NCI-H1436 treated with DMSO at 0.1 percent for 48 hours (cell line): ENCODE measurements at places on chromosomes 5 and 9.

- no peak for DNase-seq
These were observed 1523.9 kb downstream of the MAT2B start for GRCh38 chr5:165029099-165029870.

DNA sequence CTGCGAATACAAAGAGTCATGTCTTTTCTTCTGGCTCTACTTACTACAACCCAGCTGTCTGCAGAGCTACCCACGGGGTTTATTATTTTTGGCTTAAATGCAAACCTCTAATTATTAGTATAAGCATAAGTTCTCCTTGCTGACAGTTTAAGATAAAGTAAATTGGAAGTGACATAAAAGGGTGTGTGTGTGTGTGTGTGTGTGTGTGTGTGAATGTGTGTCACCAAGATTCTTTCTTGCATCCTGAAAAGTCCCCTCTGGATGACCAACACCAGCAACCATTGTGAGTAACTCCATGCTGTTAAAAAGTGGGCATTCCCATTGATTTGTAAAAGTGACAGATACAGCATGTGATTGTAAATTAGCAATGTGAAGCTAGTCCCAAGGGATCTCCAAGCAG is 803.8 kb upstream of the ZNF608 start:
- no peak for DNase-seq

- no peak for DNase-seq
These were observed 303.1 kb downstream of the MLLT3 start for GRCh38 chr9:20319241-20319640.

DNA sequence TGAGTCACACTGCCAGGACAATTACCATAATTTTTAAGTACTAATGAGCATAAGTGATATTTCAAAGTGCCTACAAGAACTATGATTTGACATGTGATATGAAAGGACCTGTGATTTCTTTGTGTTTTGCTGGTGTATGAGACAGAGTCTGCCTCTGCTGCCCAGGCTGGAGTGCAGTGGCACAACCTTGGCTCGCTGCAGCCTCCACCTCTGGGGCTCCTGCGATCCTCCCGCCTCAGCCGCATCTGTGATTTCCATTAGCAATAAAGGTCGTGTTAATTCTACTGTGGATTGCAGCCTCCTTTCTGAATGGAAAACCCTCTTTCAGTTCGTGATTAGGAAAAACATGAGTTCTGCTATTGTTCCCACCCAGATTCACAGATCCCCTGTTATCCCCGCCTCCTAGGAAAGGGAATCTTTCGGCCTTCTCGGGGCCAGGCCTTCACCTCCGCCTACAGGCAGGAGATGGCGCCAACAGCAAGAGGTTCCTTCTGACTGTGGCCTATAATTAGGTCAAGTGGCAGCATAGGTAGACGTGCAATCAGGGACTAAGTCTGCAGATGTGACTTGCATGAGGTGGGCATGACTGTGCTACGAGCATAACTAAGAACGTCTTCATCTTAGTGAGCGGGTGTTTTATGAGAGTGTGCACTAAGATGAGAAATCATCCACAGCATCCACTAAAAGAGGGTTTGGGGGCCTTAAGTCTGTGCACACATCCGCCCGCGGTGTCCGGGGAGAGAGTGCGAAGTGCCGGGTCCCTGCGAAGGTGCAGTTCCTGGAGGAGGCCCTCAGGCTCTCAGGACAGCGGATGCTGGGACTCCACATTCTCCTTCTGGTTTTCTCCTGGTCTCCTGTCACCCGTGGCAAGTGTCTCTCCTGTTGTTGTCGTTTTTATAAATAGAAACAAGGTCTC is 23.1 kb downstream of the TRIM7 start:
- no peak for DNase-seq

GRCh38 chr9:128358861-128359260 is 12.3 kb upstream of the URM1 start:
- no peak for DNase-seq

DNA sequence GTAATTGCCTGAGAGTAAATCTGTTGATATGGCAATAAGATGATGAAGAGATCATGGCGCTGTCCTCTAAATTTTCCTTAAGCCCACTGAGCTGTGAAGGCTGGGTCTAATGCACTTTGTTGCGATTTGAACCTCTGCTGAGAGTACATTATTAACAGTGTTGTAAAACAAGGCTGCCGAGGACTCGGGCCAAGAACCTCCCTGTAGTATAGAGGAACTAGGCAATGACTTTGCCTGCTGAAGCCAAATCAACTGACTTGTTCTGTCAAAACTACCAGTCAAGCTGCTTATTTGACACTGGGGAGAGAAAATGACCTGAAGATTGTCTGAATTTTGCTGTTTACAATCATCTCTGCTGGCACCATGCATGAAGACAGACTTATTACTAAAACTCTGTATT is 1154.7 kb downstream of the DTWD2 start:
- DNase-seq: no peak

GRCh38 chr9:131724683-131725082 is 15.2 kb downstream of the RAPGEF1 start:
- no peak for DNase-seq

DNA sequence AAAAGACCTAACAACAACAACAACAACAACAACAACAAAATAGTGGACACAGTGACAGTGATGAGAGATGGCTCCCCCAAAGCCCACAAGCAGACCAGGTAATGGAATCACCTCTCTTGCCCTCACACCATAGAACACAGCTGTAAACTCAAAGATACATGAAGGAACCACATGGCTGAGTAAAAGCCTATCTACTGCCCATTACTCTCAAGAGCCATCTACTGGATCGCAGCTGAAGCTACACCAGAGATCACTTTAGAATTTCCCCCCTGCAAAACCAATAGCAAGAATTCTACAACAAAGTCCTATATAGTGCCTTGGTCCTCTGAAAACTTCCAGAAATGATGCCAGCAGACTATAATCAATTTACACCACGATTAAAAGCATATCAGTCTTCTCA is 1537.6 kb upstream of the CDH9 start:
- no peak for DNase-seq

- DNase-seq: no peak
These were observed 146.5 kb upstream of the TLX3 start for GRCh38 chr5:171162596-171162995.

DNA sequence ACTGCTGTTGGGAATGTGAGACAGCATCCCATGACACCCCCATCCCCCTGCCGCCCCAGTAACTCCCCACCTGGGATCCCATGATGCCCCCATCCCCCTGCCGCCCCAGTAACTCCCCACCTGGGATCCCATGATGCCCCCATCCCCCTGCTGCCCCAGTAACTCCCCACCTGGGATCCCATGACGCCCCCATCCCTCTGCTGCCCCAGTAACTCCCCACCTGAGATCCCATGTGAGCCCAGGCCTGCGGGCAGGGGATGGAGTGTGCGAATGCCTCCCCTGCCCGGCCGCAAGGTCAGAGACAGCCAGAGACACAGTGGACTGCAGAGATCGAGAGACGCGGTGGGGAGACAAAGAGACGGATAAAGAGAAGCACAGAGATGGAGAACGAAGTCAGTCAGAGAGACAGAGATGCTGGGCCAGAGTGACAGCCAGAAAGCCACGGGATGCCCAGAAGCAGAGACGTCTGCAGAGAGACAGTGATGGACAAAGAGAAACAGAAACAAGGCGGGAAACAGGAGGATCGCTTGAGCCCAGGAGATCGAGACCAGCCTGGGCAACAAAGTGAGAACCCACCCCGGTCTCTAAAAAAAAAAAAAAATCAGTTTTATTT is 992 bp downstream of the SH2D3C start:
- DNase-seq: no peak

GRCh38 chr9:131366761-131367401 is 27.0 kb upstream of the PRRC2B start:
- no peak for DNase-seq

GRCh38 chr9:89675058-89675742 is 70.4 kb downstream of the GADD45G start:
- DNase-seq: peak; percentile 85

- no peak for DNase-seq
These were observed 124.7 kb upstream of the TBC1D2 start for GRCh38 chr9:98380065-98380681.

GRCh38 chr9:13567833-13568232 is 288.3 kb upstream of the MPDZ start:
- no peak for DNase-seq

GRCh38 chr9:72150127-72150526 is 887 bp downstream of the GDA start:
- DNase-seq: no peak

DNA sequence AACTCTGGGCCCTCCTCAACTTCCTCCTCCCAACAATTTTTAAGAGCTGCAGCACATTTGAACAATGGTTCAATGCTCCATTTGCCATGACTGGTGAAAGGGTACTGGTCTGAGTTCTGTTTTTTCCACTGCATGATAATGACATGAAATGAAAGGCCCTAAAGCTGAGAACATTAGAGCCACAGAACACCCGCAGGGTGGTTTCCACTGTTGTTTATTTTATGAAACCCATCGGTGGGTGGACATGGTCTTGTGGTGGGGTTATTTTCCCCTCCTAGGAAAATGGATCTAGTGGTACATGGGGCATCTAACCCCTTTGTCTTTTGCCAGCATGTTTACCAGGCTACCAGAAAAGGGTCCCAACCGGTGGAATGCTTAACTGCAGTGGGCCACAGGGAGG is 71.8 kb downstream of the SMARCA2 start:
- DNase-seq: no peak

DNA sequence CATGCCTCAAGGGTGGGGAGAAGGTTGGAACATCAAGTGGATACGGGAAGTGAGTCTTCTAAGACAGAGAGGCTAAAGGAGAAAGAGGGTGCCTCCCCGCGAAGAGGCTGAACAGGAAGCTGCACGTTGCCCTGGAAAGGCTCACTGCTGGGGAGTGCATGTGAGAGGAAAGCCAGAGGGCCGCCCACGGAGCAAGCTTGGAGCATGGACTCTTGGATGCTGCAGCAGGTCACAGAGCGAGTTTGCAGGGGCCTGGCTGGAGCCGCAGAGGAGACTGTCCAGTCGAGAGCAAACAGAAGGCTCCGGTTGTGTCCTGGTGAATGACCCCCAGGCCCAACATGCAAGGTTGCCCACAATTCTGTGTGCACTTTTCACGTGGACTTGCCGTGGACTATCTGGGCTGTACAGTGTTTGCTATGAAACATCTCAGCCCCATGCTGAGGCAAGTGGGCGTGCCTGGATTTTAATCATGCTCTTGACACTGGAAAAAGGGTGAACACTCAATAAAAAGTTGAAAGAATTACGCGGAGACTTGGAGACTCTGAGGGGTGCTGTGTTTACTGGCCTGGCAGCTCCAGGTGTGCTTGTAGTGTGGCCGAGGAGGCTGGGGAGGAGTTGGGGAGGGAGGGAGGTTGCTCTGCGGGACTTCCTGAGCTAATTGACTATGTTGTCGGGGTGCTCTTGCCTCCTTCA is 54.5 kb upstream of the GARNL3 start:
- DNase-seq: no peak

GRCh38 chr9:130896233-130897014 is at the start of gene QRFP:
Gene QRFP, minus strand, starts transcription at chr9:130896812. Its CDS starts 2,974 bp downstream, at chr9:130893838.
- DNase-seq: no peak

DNA sequence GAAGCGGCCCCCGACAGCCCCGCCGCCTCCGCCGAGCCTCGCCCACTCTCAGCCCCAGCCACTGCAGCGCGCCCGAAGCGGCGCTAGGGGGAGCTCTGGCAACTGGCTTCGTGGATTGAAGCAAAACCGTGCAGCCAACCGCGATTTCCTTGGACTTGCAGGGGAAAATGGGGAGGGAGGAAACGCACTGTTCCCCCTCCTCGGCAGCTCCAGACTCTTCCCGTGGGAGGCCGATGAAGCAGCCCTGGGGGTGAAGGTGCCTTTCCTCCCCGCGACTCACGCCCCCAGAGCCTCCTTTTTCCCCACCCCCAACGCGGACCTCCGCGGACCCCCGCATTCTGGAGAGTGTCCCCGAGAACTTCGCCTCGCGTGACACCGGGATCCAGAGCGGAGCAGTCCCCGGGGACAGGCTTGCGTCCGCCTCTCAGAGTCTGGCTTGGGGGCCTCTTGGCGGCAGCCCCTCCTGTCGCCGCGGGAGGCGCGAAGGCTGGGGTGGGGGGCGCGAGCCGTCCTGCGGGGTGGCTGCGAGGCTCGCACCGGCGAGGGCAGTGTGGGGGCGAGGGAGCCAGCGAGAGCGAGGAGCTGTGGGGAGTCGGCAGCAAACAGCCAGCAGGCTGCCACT is 3.8 kb downstream of the IER5L start:
- DNase-seq: no peak

DNA sequence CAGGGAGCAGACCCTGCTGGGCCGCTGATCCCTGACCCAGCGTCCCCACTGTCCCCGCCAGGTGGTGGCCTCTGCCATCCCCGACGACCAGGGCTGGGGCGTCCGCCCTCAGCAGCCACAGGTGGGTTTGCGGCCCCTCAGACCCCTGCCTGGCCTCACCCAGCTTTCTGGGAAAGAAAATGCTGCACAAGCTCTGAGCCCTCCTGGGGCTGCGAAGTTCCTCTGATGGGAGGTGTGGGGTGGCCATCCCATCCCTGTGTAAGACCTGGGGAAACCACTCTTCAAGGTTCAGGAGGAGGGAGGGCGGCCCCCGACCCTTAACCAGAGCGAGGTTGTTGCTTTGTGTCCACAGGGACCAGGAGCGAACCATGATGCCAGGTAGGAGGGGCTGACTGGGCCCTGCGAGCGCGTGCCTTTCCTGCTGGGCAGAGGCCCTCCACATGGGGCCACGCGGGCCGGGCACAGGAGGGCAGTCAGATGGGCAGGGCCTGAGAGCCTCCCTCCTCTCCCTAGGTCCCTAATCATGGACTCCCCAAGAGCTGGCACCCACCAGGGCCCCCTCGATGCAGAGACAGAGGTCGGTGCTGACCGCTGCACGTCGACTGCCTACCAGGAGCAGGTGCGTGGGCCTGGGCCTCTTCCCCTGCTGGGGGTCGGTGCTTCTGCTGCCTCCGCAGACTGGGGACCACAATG is 7.7 kb downstream of the NOXA1 start:
- DNase-seq: no peak

GRCh38 chr9:97969014-97969413 is 14.1 kb upstream of the ANP32B start:
- DNase-seq: no peak

GRCh38 chr9:35605351-35606137 is 482 bp downstream of the TESK1 start:
- DNase-seq: no peak
